ENCODE measurements at places on chromosomes 11 and 22.
A peak's percentile ranks its signal among the peaks of the same experiment; 100 is the strongest.

GRCh38 chr11:83540112-83540675, 254.0 kb upstream of the CCDC90B start:
- no peak overlapping the region for H3K4me3 ChIP-seq
- no peaks in the 10 kb centered on the region for H3K4me1 ChIP-seq

DNA sequence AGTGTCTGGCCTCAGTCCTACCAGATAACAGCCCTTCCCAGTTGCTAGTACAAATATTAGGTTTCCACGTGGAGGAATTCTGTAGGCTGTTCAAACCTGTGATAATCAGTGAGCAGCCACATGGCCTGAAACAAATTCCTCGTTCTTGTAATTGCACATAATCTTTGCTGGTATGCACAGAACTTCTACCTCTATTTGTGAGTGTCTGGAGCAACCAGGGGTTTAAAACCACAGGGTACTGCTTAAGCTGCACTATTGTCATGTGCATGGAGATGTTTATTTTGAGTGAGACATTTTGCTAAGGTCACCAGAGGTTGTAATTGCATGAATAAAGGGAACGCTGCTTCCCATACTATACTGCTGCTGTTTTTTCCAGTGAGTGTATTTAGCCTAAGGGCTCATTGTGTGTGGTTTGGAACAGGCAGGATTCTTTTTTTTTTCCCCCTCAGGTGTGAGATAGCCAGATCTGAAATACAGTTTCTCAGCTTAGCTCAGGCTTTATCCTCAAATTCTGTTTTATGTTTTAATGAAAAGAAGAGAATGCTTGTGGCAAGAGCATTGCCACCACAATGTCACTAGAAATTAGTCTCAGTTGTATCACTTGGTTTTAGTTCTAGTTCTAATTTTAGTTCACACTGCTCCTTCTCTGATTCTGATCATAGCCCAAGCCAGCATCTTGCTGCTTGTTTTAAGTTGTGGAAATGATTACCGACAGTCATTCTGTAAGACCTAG, 60.5 kb downstream of the CYB5R2 start:
- no peak overlapping the region for H3K4me3 ChIP-seq
- H3K4me1 ChIP-seq, result peaks cover 11% of the 10 kb centered on the region
- H3K27me3 ChIP-seq, result no peaks in the 10 kb centered on the region
- H3K27ac ChIP-seq, result no peak overlapping the region
- H3K36me3 ChIP-seq, result peaks cover 8% of the 10 kb centered on the region

GRCh38 chr11:95296621-95297025, 65.6 kb upstream of the SESN3 start:
- H3K36me3 ChIP-seq, result no peaks in the 10 kb centered on the region
- H3K27me3 ChIP-seq, result no peaks in the 10 kb centered on the region
- no peak for DNase-seq

DNA sequence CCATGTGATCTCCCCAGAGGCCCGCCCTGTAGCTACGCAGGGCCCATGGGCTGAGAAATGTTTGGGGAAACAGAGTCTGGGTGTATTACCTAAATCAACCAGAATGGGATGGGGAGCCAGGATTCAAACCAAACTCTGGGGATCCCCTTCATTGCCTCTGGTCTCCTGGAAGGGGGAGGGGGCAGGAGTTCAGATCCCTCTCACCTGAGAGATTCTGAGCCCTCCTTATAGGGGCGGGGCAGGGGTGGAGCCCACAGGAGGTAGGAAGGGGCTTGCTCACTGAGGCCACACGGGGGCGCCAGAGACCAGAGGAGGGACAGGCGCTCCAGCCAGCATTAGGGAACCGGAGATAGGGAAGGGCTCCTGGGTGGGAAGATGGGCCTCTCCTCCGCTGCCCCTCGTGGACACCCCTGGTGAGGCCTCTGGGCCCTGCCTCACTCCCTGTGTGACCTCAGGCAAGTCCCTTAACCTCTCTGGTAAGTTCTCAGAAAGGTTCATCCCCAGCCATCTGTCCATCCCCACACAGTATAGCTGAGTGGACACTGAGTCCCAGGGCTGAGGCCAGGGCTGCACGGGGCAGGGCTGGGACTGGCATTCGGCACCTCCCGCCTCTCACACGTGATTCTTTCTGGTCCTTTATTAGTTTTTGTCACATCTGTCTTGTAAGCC, 2.7 kb upstream of the CDC42BPG start:
- H3K4me1 ChIP-seq, result peaks cover 74% of the 10 kb centered on the region
- DNase-seq, result peak; percentile 94
- H3K36me3 ChIP-seq, result no peaks in the 10 kb centered on the region
- no peak overlapping the region for H3K27ac ChIP-seq
- H3K4me3 ChIP-seq, result no peak overlapping the region

Data from lower lobe of right lung (tissue), 2 donors.